NCI-H510A treated with DMSO at 0.1 percent for 48 hours (cell line): ENCODE measurements at places on chromosomes 12 and 14.

DNA sequence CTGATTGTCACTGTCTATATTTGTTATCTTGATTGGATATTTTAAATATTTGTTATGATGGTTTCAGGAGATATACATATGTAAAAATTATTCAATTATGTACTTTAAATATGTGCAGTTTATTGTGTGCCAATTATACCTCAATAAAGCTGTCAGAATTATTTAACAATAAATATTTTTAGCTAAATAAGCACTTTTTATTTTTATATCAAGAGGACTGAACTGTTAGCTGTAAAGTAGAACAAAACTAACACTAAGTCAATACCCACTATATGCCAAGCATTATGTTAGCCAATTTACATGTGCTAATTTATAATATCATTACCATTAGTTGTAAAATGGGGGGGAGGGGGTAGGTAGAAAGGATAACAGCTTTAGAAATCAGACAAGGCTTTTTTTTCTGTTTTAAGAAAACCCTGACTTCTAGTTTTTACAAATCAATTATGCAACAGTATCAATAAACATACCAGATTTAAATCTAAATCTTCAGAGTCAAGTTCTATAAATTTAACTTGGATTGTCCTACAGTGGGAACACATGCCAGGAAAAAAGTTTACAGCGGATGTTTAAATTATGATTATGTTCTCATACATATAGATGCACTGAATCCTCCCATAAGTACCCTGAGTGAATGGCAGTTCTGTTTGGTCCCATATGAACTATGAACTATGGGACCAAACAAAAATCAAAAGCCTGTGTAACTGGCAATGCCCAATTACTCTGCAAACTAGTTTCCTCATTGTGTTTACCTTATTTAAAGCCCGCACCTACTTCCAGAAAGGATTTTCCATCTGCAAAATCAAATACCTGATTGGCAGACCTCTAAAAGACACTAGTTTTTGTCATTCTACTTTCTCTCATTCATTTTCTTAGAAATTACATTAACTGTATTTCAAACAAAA lies 2.8 kb downstream of the RALGAPA1 start:
- DNase-seq: no peak

- no peak for DNase-seq
These were observed 114.8 kb upstream of the FLRT2 start for GRCh38 chr14:85415015-85415712.

GRCh38 chr14:95503365-95504134 lies 12.9 kb downstream of the SYNE3 start:
- no peak for DNase-seq

DNA sequence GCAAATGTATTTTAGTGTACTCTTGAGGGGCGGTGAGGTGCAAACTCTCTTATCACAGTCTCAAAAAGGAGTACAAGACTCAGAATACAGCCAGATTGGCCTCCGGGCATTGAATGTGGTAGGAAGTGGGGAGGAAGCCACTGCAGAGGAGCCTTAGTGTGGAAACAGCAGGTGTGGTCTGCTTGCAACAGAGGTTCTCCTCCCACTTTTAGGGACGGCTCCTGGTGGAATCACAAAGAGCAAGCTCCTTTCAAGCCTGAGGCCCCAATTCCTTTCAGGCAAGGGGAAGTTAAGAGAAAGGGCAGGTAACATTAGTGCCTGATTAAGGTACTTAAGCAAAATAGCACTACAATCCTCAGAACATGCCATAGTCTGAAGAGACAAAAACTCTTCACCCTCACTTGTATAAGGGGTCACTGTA lies 23.7 kb upstream of the SLC2A3 start:
- no peak for DNase-seq

DNA sequence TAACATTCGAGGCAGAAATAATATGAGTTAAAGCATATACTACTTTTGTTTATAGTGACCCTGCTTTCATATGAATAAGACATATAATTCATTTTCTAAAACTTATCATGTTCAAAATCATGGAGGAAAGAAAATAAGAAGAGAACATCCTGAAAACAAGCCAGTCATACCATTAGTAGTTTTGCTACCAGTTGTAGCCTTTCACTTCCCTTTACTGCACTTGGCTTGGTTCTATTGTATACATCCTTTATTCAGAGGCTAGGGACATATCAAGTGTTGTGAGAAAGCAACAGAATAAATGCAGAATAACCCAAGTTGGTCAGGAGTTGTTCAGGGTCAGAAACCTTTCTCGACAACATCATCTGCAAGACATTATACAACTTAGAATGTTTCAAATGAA lies 598.7 kb downstream of the SOX5 start:
- no peak for DNase-seq

DNA sequence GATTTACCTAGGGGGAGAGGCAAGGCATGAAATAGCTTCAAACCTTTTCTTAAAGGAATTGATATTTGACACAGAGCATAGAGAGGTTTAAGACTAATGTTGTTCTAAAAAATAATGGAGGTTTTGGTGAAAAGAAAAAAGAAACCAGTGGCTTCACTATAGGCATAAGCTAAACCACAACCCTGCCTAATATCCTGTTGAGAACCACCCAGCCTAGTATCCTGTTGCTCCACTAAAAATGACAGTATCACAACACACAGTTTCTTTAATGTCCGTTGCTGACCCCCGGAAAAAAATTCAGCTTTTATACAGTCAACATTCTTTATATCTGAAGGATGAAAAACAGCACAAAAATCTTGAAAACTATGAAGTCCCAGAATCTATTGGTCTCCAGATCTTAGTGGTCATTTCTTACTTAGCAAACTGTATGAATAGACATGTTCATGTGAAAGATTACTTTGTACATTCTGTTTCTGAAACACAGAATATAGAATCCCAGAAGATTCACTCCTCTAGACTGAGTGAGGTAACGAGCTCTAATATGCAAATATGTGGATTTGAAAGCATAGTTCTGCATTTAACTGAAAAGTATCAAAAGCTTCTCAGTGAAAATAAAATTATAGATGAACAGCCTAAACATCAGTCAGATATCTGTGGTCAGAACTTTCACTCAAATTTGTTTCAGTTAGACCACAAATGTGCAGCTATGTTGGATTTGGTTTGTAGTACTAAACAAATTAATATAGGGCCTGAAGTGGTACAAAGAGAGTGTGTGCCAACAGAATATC lies 40.5 kb downstream of the GALC start:
- DNase-seq: no peak

GRCh38 chr14:72888192-72888591 lies 5.7 kb downstream of the DPF3 start:
- DNase-seq: no peak

DNA sequence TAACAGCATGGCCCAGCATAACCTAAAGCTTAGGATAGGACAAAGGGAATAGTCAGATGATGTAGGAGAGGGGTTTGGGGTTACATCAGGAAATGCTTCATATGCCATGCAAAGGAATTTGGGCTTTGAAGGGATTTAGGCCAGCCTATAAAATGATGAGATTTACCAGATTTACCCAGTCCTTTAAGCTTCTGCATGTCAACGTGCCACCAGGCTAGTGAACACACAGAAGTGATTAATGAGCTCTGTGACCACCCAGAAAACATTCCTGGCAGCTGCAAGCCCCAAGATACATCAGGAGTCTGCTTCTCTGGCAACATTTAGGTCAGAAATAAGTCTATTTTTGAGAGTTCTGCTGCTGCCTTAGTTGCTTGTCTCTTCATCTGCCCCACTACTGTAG lies 118.3 kb downstream of the LRIG3 start:
- no peak for DNase-seq

- no peak for DNase-seq
These were observed 21.0 kb upstream of the PLEKHG3 start for GRCh38 chr14:64683264-64683663.

GRCh38 chr12:120940799-120941198 lies 36.6 kb upstream of the SPPL3 start:
- DNase-seq: no peak

DNA sequence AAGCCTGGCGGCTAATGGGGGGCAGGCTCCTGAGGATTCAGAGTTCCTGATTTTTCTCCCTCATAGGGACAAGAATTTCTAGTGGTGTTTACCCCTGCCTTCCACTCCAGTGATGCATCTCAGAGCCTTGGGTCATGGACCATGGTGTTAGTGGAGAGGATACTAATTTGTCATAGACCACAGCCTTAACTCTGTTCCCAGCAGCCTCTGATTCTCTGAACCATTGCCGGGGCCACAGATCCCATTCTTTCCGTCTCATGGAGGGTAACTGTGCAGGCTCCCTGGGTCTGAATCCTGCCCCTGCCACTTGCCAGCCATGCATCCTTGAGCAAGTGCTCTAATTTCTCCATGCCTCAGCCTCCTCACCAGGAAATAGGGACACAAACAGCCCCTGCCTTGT lies 55.1 kb downstream of the RPH3A start:
- no peak for DNase-seq

- DNase-seq: no peak
These were observed 113.3 kb upstream of the TMPO start for GRCh38 chr12:98402091-98402490.

- no peak for DNase-seq
These were observed 1.4 kb upstream of the SAV1 start for GRCh38 chr14:50669441-50669986.

- DNase-seq: no peak
These were observed 677.6 kb downstream of the NRXN3 start for GRCh38 chr14:78847801-78848200.

DNA sequence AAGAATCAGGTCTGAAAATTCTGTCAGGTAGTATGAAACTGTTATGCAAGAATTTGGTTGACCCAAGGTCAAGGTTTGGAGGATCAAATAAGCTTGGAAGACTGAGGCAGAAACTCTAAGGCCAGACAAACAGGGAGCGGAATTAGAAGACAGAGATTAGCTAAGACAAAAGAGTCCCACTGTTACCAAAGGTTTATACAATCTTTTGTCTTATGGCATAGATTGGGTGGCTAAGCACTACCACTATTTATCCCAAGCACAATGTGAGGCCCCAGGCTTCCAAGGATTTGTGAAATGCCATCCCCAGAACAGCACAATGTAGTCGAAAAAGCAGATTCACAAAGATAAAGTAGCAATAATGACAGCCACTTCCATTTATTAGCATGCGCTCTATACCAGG lies 311.2 kb downstream of the SEC23A start:
- DNase-seq: no peak

DNA sequence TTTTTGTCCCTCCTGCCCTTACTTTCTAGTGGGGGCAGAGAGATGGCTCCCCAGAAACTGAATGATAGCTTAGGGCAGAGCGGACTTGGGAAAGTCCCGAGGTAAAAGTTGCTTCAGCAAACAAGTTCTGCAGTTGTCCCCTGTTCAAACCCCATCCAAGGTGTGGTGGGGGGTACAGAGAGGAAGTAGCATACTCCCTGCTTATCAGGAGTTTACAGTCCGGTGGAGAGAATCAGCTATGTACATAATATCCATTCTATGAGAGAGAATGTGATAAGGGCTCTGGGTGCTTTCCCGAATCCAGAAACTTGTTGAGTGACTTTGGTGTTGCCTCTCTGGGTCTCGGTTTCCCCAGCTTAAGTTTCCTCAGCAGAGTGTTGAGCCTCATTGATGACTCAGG lies 40.4 kb upstream of the VRK1 start:
- no peak for DNase-seq

GRCh38 chr12:132243596-132244310 lies 85.6 kb downstream of the GALNT9 start:
- DNase-seq: no peak

DNA sequence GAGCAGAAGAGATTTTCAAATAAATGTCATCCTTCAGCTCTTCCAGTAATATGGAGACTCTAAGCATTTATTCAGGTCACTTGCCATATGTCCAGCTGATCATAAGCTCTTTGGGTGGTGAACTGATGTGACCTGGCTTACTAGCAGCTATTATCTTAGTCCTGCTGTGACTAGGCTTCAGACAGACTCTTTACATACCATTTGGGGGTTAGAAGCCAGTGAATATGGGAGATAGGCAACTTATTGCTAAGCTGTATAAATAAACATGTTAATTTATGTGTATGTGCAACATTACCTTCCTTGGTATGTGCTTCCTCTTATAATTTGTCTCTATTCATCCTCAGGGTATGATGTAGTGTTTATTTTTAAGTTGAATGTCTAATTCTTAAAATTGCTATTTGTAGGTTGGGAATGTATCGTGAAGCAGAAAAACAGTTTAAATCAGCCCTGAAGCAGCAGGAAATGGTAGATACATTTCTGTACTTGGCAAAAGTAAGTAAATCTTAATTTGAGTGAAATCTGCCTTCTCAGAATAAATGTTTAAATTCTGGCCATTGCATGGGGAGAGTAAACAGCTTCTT lies 32.4 kb downstream of the TTC8 start:
- no peak for DNase-seq

GRCh38 chr12:54489857-54490256 lies 7.7 kb upstream of the NCKAP1L start:
- no peak for DNase-seq

- DNase-seq: no peak
These were observed 606.1 kb downstream of the SLC16A7 start for GRCh38 chr12:60201891-60202290.

DNA sequence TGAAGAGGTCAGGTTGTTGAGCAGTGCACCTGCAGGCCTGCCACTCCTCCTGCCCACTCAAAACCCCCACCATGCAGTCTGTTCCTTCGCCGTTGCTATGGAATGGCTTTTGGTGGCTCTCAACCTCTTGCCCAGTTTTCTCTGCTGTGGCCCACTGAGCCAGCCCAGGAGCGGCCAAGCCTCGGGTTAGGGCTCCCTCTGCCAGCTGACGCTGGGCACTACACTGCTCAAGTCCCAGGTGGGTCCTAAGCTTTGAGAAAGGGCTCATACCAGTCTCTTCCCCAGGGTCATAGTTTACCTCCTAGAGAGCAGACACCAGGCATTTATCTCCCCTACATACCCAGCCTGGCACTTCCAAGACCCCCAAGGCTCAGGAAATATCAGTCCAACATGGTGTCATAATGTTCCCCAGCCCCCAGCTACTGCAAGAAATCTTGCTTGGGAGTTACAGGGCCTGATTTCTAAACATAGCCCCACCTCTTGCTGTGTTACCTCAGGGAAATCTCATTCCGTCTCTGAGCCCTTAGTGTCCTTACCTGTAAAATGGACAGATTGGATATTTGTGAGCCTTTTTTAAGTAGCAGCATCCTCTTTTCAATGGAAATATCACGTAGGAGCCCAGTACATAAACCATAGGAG lies 59.4 kb downstream of the TSPAN11 start:
- peak; percentile 41 for DNase-seq

GRCh38 chr14:62029569-62029924 lies 267.3 kb downstream of the SNAPC1 start:
- no peak for DNase-seq

DNA sequence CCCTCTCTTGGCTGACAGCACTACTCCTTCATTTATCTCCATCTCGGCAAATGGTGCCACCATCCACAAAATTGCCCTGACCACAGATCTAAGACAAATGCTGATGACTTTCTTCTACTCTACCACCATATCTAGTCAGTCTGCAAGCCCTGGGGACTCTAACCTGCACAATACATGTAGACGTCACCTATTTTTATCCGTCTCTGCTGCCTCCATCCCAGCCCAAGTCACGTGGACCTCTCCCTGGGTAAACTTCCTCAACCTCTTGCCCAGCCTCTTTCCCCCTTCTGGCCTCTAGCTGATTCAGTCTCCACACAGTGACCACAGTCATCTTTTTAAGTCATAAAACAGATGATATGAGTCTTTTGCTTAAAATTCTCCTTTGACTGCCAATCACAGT lies 1203.0 kb downstream of the AACS start:
- no peak for DNase-seq
